ENCODE measurements at places on chromosomes 3 and 15.

DNA sequence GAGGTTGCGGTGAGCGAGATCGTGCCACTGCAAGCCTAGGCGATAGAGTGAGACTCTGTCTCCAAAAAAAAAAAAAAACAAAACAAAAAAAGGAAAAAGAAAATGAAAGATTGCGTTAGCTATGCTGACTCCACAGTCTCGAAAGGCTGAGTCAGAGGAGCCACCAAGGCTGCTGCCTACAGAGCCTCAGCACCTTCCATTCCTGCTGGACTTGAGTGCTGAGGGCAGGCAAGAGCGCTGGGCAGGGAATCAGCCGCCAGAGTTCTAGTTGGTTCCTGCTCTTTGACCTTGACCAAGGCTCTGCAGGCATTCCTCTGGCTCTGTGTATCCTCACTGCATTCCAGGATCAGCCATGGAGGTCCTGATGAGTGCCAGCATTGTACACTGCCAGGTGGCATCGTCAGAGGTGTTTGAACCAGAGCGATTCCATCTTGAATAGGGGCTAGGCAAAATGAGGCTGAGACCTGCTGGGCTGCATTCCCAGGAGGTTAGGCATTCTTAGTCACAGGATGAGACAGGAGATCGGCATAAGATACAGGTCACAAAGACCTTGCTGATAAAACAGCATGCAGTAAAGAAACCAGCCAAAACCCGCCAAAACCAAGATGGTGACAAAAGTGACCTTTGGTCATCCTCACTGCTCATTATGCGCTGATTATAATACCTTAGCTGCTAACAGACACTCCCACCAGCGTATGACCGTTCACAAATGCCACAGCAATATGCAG, 5.9 kb downstream of the MESP2 start:
- peak; percentile 78 for DNase-seq

DNA sequence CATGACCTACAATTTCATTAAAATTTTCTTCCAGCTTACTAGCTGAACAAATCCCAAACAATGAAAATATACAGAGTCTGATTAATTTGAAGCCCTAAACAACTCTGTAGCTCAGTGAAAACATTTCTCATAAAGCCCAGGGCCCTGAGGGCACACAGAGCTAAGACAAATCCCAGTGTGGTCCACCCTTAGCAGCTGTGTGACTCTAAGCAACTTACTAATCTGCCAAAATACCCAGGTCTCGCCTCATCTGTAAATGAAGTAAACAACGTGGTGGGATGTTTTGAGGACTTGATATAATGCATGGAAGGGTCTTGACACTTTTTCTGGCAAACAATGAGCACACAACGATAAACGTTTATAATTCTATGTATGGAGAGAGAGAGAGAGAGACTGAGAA, 158.4 kb downstream of the FHIT start:
- DNase-seq = no peak

DNA sequence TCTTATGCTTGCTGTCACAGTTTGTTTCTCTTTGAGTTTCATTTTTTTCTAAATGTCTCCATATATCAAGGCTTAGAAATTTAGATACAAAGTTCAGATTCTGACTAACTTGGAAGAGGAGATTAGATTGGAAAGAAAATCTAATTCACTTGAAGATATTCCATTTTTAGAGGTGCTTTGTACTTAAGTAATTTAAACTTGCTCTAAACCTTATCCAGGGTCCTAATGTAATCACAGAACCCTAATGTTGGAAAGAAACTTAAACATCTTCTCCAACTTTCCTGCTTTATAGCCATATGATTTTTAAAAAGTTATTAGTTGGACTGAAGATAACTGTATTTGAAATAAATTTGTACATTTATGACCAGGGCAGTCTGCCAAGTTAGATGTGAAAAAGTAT, 81.1 kb upstream of the ARHGEF3 start:
- DNase-seq = no peak

- peak; percentile 42 for DNase-seq
These were observed 98.8 kb upstream of the MB21D2 start for GRCh38 chr3:193016437-193016901.

- peak; percentile 78 for DNase-seq
These were observed 57.2 kb downstream of the NIPA2 start for GRCh38 chr15:22895465-22896190.

Data from choroid plexus epithelial cell (primary cell).